ENCODE measurements at places on chromosomes 5 and 9. TPM values are rescaled to one million over a fixed set of nuclear protein-coding genes. Genes with fewer than 3 reads are reported as not detected.
A peak's percentile ranks its signal among the peaks of the same experiment; 100 is the strongest.

GRCh38 chr9:112072721-112073638 lies 102.1 kb downstream of the SUSD1 start:
- DNase-seq = no peak

GRCh38 chr9:99181206-99181605 lies 40.5 kb downstream of the ALG2 start:
- no peak for DNase-seq

DNA sequence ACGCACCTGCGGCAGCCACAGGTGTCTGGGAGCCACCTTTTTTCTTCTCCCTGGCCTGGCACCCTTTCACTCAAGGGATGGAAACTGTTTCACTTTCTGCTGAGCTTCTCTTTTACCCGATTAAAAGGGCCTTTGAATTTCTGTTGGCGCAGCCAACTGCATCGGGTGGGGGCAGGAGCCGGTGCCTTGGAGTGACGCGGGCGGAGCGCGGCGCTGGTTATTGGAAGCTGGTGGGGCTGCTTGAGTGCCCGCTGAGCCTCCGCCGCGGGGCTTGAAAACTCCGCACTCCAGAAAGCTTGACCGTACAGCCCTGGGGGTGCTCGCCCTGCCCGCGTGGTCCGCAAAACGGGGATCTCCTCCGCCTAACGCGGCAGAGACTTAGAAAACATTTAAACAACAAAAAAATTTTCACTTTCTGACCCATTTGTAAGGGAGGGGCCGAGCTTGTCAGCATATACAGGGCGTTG lies 52.0 kb upstream of the TJP2 start:
- peak; percentile 66 for DNase-seq

DNA sequence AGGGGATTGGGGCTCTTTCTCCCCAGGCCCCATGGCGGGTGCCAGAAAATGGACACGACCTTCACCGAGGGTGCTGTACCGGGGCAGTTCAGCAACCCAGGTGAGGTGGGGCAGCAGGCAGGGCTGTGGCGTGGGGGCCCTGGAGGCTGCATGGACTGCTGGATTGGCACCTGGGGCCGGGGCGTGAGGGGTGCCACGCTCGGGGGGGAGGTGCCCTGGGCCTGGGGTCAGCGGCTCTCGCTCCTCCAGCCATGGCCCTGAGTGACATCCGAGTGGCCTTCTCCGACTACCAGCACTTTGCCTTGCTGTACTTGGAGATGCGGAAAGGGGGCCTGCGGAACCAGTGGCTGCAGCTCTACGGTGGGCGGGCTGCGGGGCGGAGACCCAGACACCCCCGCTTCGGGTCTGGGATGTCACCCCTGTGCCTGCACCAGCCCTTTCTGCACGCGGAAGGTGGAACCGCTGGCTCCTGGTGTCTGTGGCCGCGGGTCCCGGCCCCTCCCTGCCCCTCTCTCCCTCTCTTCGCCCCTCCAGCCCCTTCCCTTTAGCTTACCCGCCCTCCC lies 1.8 kb downstream of the LCNL1 start:
- DNase-seq = no peak

DNA sequence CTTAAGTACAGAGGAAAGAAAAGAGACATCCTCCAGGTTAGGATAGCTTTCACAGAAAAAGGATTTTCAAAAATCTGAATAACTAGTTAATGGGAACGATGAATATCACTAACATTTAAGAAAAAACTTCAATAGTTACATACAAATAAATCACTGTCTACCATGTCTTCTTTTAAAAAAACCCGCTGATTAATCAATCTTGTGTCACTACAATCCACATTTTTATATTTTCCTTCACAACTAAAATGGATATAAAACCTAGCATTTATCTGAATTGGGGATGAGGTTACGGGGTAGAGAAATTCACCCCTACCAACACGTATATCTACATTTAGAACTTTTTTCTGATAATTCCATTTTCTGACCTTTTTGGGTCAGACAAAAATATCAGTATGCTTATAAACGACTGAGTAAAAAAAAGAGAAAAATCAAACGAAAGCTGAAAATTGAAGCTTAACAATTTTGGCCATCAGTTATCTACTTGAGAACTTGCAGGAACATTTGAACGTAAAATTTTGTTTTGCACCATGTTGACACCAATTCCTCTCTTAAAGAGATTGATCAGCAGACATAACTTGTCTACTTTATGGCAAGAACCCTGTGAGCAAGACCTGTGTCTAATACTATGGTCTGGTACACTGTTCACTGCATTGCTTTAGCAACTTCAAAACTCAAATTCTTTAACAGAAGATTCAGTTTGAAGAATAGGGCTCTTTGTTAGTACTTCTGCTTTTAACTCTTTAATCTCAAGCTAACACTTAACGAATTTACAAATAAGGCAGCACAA lies 4.8 kb downstream of the NR3C1 start:
- no peak for DNase-seq

- DNase-seq = peak; percentile 77
Measured at GRCh38 chr5:14706615-14707021, 42.1 kb downstream of the OTULIN start.

DNA sequence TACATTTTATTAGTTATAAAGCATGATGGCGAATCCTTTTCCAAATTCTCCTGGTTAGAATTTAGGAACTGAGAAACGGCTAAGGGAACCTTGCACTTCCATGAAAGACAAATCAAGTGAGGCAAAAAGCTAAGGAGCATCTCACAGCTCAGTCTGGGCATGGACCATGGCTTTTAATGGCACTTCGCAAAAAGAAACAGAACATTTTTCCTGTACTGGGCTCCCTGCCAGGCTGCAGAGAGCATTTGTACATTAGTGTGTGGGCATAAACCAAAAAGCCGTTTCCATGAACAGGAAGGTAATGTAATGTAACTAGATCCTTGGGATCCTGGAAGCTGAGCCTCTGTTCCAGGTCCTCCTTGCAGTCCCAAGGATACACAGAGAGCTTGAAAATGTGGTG lies 354.2 kb downstream of the MRPS30 start:
- DNase-seq = peak; percentile 4

DNA sequence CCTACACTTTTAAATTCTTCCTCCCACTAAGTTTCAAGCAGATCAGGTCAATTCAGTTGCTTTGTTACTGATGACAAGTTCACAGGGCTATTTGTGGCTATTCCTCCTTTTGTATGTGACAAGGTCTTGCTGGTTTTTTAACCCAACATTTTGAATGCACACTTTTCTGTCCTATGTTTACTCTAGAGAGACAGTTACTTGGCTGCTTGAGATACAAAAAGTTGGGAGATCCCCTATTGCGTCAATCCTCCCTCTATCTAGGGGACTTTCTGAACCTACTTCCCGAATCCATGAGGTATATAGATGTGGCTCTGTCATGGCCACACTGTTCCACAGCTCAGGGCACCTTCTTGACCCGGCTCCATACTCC lies 386.7 kb downstream of the NTRK2 start:
- DNase-seq = no peak

DNA sequence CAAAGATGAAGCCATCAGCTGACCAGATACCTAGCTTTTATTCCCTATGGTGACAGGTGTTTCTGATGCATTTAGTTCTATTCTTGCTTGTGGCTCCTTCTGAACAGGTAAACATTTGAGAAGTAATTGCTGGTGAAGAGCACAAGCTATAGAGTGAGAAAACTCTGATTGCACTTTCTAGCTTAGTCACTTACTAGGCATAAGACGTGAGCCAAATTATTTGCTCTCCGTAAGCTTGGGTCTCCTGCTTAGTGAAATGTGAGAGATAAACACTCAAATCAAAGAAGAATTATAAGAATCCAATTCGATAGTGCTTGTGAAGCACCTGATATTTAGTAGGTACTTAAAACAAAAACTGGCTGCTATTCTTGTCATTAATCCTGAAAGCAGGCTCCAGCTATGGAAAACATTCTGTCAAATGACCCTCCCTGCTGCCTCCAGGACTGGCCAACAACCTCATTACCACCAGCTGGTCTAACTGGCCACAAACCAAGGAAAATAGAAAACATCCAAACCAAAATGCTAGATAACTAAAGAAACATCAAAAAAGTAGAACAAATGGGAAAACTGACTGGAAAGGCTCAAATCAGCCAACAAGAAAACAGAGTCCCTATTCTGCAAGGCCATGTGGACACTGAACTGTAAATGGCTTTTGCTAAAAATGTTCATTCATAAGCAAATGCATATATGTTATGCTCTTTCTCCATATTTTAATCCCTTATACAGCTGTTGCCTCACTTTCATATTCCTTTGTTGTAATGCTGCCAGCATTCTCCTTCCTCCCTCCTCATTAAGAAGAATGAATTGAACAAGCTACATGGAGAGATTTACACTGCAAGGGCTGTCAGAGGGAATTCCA lies 616.1 kb downstream of the DTWD2 start:
- DNase-seq = no peak

The FRMD3 gene
- 6.6 TPM for total RNA-seq

The FOXD4L4 gene
- total RNA-seq = 0.14 TPM

The DCTN4 gene
- 40.8 TPM for total RNA-seq

The WWC1 gene
- total RNA-seq = 48.7 TPM

The HSPA4 gene
- total RNA-seq = 161 TPM

The HEMGN gene
- total RNA-seq = not detected

Data from HT1080 (cell line).